ENCODE measurements at places on chromosomes 12 and 14. TPM values are rescaled to one million over a fixed set of nuclear protein-coding genes. Genes with fewer than 3 reads are reported as not detected.

The PIK3C2G gene
- polyA plus RNA-seq, result 2.1 TPM

The AQP6 gene
- 0.49 TPM for polyA plus RNA-seq

The PCED1B gene
- polyA plus RNA-seq, result 4.3 TPM

The WNT1 gene
- polyA plus RNA-seq, result not detected

The BIN2 gene
- 7.0 TPM for polyA plus RNA-seq

The RASSF9 gene
- polyA plus RNA-seq, result 2.4 TPM

The FBXW8 gene
- 13.1 TPM for polyA plus RNA-seq

The KLHL33 gene
- 0.64 TPM for polyA plus RNA-seq

The RNF212B gene
- polyA plus RNA-seq, result 0.34 TPM

DNA sequence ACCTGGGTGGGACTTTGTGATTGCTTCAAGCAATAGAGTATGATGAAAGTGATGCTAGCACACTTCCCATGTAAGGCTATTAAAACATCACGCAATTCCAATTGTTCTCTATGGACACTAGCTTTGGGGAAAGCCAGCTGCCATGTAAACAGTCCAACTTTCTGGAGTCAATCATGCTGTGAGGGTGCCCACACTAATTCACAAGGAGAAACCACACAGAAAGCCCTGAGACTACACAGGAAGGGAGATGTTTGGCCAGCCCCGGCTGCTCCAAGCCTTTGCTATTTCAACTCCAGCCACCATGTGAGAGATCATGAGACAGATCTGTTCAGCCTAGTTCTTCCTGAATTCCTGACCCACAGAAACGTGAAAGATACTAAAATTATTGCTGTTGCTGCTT, 96.3 kb downstream of the ST8SIA1 start:
- no peaks in the 10 kb centered on the region for H3K27me3 ChIP-seq
- no peak overlapping the region for H3K4me3 ChIP-seq
- H3K4me1 ChIP-seq, result no peaks in the 10 kb centered on the region
- no peaks in the 10 kb centered on the region for H3K36me3 ChIP-seq
- no peak overlapping the region for H3K27ac ChIP-seq

- no peaks in the 10 kb centered on the region for H3K27me3 ChIP-seq
- no peak for DNase-seq
- no peak overlapping the region for H3K27ac ChIP-seq
These were observed 88.1 kb upstream of the MANSC4 start for GRCh38 chr12:27868139-27868538.

GRCh38 chr14:63650256-63650952, 8.7 kb upstream of the WDR89 start:
- DNase-seq, result no peak
- no peaks in the 10 kb centered on the region for H3K27me3 ChIP-seq
- no peaks in the 10 kb centered on the region for H3K4me1 ChIP-seq
- H3K36me3 ChIP-seq, result no peaks in the 10 kb centered on the region
- no peak overlapping the region for H3K4me3 ChIP-seq
- H3K27ac ChIP-seq, result no peak overlapping the region

DNA sequence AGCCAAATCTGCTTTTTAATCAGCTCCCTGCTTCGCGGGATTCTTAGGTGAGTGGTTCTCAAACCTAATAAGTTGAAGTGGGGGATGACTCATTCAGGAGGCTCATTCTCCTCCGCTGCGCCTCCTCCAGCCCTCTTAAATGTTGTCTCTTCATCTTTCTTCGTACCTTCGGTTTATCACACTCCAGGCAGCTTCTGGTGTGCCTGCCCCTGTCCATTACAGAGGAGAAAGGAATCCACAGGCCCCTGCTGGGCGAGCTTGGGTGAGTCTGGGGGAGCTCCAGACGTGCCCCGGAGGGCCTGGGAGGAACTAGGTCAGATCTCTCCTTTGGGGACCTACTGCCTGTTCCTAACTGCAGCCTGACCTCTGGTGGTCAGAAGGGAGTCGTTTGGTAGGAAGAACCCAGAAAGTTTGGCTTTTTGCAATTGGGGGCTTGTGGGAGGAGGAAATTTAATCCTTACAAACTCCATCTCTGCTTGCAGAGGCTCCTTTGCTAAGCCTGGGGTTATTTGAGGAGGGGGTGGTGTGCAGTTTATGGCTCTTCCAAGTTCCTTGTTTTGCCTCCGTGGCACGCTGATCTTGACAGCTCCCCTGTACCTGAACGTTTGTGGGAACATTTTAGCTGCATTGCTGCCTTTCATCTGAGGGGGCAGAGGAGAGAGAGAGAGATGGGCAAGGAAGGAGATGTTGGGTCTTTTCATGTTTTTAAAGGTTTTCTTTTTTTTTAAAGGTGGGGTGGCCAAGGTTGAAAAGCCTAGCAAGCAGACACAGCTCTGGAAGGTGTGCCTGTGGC, 84.1 kb upstream of the GNG2 start:
- peaks cover 2% of the 10 kb centered on the region for H3K27me3 ChIP-seq
- no peak overlapping the region for H3K4me3 ChIP-seq
- peaks cover 5% of the 10 kb centered on the region for H3K4me1 ChIP-seq
- no peaks in the 10 kb centered on the region for H3K36me3 ChIP-seq
- DNase-seq, result peak; percentile 29

DNA sequence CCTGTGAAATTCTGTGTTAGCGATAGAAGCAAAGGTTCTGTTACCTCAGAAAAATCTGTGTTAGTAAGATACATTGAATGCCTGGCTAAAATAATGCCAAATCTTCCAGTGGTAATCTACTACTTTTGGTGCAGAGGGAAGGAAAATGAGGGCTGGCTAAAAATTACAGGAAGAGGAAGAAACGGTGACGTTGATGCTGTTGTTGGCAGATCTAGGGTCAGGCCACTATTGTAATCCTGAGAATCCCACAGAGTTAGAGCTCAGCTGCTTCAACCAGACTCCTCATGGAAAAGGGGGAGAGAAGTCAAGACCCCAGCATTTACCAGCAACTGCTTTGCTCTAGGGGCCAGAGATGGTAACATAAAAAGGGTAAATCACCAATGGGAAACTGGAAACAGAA, 145.1 kb downstream of the PPM1H start:
- no peaks in the 10 kb centered on the region for H3K27me3 ChIP-seq
- no peak for DNase-seq
- peaks cover 3% of the 10 kb centered on the region for H3K4me1 ChIP-seq
- no peak overlapping the region for H3K4me3 ChIP-seq
- H3K27ac ChIP-seq, result no peak overlapping the region

GRCh38 chr14:91390165-91390778, 27.3 kb downstream of the CCDC88C start:
- no peak overlapping the region for H3K27ac ChIP-seq
- H3K4me1 ChIP-seq, result peaks cover 9% of the 10 kb centered on the region
- H3K4me3 ChIP-seq, result no peak overlapping the region
- no peaks in the 10 kb centered on the region for H3K27me3 ChIP-seq
- no peak for DNase-seq

GRCh38 chr12:67161322-67161918, 107.7 kb upstream of the CAND1 start:
- peak; percentile 29 for DNase-seq
- H3K36me3 ChIP-seq, result no peaks in the 10 kb centered on the region
- peaks cover 5% of the 10 kb centered on the region for H3K27me3 ChIP-seq

DNA sequence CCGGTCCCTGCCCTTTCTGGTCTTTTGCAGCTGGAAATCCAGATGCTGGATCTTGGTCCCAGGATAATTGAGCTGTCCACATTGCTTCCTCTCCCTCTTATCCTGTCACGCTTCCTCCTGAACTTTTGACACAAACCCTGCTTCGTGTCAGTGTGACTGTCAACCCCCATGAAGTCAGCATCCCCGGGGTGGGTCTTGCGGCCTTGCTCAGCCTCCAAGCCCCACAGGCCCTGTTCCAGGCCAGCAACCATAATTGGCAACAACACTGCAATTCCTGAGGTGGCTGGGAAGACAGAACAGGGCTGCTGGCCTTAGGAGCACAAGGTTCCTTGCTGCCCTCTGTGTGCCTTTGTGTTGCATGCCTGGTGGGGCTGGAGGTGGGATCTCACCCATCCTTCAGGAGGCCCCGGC, 74.9 kb downstream of the NTF3 start:
- no peak overlapping the region for H3K4me3 ChIP-seq
- peaks cover 20% of the 10 kb centered on the region for H3K4me1 ChIP-seq
- no peak for DNase-seq
- H3K27me3 ChIP-seq, result peaks cover 3% of the 10 kb centered on the region
- H3K36me3 ChIP-seq, result no peaks in the 10 kb centered on the region
- no peak overlapping the region for H3K27ac ChIP-seq

DNA sequence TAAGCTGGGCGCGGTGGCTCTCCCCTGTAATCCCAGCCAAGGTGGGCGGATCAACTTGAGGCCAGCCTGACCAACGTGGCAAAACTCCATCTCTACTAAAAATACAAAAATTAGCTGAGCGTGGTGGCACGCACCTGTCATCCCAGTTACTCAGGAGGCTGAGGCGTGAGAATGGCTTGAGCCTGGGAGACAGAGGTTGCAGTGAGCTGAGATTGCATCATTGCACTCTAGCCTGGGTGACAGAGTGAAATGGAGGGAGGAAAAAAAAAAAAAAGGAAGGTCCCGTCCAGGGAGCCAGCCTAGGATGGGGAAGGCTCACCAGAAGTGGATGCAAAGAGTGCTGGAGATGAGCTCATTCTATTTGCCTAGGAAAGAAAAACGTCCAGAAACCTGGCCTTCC, 1.9 kb upstream of the CD27 start:
- H3K4me1 ChIP-seq, result no peaks in the 10 kb centered on the region
- H3K4me3 ChIP-seq, result no peak overlapping the region
- no peaks in the 10 kb centered on the region for H3K27me3 ChIP-seq
- H3K27ac ChIP-seq, result no peak overlapping the region
- H3K36me3 ChIP-seq, result peaks cover 29% of the 10 kb centered on the region

DNA sequence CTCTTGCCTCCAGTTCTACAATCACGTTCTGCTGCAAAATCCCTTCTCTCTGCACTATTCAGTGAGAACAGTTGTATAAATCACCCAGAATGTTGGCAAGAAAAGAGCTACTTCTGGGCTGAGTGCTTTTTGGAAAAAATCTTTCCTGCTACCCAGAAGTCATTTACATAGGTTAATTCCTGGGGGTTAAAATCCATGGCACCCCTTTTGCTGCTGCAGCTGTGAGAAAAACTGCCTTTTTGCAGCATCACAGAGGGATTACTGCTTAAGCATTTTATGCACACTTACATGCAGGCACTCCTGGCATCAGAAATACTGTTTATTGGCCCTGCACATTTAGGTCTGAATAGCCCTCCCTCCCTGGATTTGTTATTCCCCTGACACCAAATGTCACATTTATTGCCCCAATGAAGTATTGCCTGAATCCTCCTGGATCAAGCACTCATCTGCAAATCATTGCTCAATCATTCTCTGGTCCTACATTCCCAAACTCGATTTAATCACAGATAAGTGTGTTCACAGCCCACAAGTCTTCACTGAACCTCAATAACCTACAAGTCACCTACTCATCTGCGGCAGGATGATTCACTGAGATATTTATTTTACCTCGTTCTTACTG, 43.1 kb upstream of the CCDC196 start:
- DNase-seq, result no peak
- H3K27ac ChIP-seq, result no peak overlapping the region
- H3K4me3 ChIP-seq, result no peak overlapping the region
- H3K36me3 ChIP-seq, result no peaks in the 10 kb centered on the region
- H3K4me1 ChIP-seq, result no peaks in the 10 kb centered on the region
- no peaks in the 10 kb centered on the region for H3K27me3 ChIP-seq

DNA sequence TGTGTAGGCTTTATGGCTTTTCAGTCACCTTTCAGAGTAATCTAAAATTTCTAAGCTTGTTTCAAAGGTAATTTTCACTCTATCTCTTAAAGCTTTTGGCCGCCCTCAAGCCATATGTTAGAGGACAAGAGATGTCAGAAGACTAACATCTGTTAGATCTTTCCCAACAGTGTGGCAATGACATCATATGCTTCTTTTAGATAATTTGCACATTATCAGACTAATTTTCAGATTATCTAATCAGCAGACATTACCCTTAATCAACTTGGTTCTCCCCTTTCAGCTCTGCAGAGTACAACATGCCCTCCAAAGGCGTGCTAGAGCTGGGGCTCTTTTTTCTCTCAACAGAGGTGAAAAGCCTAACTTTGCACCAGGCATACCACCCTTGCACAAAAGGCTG, 207.1 kb downstream of the DPF3 start:
- DNase-seq, result no peak
- no peaks in the 10 kb centered on the region for H3K4me1 ChIP-seq
- no peak overlapping the region for H3K4me3 ChIP-seq

- DNase-seq, result no peak
- H3K27me3 ChIP-seq, result peaks cover 99% of the 10 kb centered on the region
- H3K4me1 ChIP-seq, result no peaks in the 10 kb centered on the region
- no peak overlapping the region for H3K4me3 ChIP-seq
- H3K36me3 ChIP-seq, result no peaks in the 10 kb centered on the region
These were observed 870 bp upstream of the HOXC13 start for GRCh38 chr12:53937596-53938325.

DNA sequence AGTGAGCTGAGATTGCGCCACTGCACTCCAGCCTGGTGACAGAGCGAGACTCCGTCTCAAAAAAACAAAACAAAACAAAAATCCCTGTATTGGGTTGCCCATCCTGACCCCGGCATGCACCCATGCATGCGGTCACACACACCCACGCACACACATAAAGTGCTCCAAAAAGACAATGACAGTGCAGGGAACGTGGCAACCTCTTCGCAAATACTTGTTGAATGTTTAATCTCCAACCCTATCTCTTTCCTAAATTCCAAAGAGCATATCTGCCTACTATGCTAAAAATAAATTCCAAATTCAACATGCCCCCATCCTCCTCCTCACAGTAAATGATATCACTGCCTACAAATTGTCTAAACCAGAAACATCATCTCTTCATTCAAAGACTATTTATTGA, 13.5 kb downstream of the SLC7A7 start:
- H3K4me1 ChIP-seq, result peaks cover 32% of the 10 kb centered on the region
- H3K27me3 ChIP-seq, result no peaks in the 10 kb centered on the region
- H3K4me3 ChIP-seq, result no peak overlapping the region
- H3K27ac ChIP-seq, result no peak overlapping the region
- DNase-seq, result no peak

DNA sequence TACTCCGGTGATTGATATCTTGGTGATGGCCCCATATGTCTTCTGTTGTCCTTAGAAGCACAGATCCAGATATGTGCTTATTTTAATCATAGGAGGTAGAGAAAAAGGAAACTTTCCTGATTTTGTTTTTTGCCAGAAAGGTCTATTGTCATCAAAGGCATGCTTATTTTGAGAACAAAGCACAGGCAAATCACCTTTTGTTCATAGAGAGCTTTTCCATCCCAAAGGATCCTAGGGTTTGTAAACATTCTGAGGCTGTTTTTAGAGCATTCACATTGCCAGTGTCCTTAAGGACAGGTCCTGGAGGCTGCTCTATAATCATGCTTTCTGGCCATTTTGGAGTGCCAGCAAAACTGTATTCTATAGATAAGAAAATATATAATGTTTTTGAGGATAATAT, 148.5 kb upstream of the SEL1L start:
- H3K27ac ChIP-seq, result no peak overlapping the region
- DNase-seq, result no peak
- no peaks in the 10 kb centered on the region for H3K27me3 ChIP-seq
- H3K4me3 ChIP-seq, result no peak overlapping the region
- no peaks in the 10 kb centered on the region for H3K4me1 ChIP-seq
- no peaks in the 10 kb centered on the region for H3K36me3 ChIP-seq
